Kidney (tissue), 22 donors: ENCODE measurements at places on chromosomes 4 and X.

GRCh38 chrX:135973548-135974278 is at the start of gene MMGT1:
Gene MMGT1, minus strand, starts transcription at chrX:135973988. Its CDS starts 313 bp downstream, at chrX:135973675.
- H3K4me1 ChIP-seq: no peaks in the 10 kb centered on the region
- no peaks in the 10 kb centered on the region for H3K36me3 ChIP-seq
- peak within 1 kb of the TSS; percentile 90 for H3K4me3 ChIP-seq
- no peaks in the 10 kb centered on the region for H3K27me3 ChIP-seq

DNA sequence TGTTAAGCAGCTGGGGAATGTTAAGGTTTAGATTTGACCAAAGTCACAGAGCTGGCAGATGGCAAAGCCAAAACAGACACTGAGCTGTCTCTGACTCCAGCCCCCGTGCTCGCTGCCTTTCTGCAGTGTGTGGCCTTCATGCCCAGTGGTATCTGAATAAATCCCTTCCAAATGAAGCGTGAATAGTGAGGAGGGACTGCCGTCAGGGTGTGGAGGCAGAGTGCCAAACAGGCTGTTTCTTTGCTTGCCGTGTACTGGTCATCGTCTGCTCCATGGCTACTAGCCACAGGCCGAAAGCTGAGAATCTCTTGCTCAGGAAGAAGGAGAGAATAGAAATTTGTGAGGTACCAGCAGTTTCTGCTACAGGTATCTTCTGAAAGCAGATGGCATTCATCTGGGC is 19.7 kb downstream of the PRIMPOL start:
- H3K27me3 ChIP-seq: no peaks in the 10 kb centered on the region
- no peak overlapping the region for H3K4me3 ChIP-seq
- no peaks in the 10 kb centered on the region for H3K4me1 ChIP-seq
- H3K36me3 ChIP-seq: peaks cover 4% of the 10 kb centered on the region
- no peak overlapping the region for H3K27ac ChIP-seq

GRCh38 chr4:141132072-141132708 is 1.1 kb downstream of the RNF150 start:
- DNase-seq: peak; percentile 85
- no peaks in the 10 kb centered on the region for H3K36me3 ChIP-seq
- peak overlapping the region; percentile 84 for H3K4me3 ChIP-seq
- H3K27ac ChIP-seq: peak overlapping the region; percentile 54
- H3K4me1 ChIP-seq: peaks cover 8% of the 10 kb centered on the region
- no peaks in the 10 kb centered on the region for H3K27me3 ChIP-seq

DNA sequence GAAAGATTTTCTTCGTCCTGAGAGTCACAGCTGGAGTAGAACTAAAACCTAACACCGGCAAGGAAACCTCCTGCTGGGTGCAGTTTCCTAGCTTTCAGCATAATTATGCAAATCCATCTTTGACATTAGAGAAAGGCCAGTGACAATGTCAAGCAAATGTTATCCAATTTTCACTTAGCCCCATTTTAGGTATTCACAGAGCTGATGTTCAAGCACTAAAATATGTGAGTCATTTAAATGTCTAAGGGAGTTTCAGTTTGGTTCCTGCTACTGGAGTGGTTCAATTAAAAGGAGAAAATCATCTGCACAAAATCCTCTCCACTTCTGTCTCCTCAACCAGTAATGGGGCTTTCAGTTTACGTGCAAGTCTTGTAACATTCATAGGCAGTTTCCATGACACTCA is 37.1 kb upstream of the AMOT start:
- no peak for DNase-seq
- H3K27me3 ChIP-seq: no peaks in the 10 kb centered on the region
- H3K36me3 ChIP-seq: no peaks in the 10 kb centered on the region
- no peak overlapping the region for H3K4me3 ChIP-seq
- no peak overlapping the region for H3K27ac ChIP-seq
- no peaks in the 10 kb centered on the region for H3K4me1 ChIP-seq

DNA sequence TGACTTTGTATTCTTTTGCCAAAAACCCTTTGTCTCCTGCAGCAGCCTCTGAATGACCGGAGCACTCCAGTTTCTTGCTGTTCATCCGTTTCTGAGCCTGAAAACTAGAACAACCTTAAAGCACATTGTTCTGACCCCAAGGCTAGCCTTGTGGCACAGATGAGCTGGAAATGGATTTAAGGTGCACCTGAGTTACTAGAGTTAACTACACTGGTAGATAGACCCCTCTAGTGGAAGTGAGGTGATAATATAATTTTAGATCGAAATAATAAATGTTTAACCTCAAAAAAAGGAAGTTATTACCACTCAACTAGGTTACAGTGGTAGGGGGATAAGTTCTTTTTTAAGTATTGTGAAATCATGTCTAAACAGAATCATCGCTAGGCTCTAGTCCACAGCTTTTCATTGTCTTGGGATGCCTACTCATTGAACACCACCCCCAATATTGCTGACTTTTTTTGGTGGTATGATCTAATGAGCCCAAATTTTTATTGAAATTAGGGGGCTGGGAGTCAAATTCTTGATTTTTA is 2.7 kb downstream of the PLS3 start:
- H3K4me1 ChIP-seq: peaks cover 3% of the 10 kb centered on the region
- no peaks in the 10 kb centered on the region for H3K36me3 ChIP-seq
- H3K27me3 ChIP-seq: peaks cover 11% of the 10 kb centered on the region
- peak overlapping the region; percentile 19 for H3K4me3 ChIP-seq
- peak overlapping the region; percentile 32 for H3K27ac ChIP-seq
